Left lobe of liver (tissue), 2 donors: ENCODE measurements at places on chromosomes 2 and 18. TPM values are rescaled to one million over a fixed set of nuclear protein-coding genes. Genes with fewer than 3 reads are reported as not detected.

Gene MEP1B
- total RNA-seq = 1.3 TPM

- no peak for DNase-seq
These were observed 189.6 kb upstream of the SP5 start for GRCh38 chr2:170525566-170525900.

Gene DSG1
- total RNA-seq = 2.5 TPM

GRCh38 chr2:72144632-72145288 is 2.9 kb downstream of the CYP26B1 start:
- peak; percentile 76 for DNase-seq

DNA sequence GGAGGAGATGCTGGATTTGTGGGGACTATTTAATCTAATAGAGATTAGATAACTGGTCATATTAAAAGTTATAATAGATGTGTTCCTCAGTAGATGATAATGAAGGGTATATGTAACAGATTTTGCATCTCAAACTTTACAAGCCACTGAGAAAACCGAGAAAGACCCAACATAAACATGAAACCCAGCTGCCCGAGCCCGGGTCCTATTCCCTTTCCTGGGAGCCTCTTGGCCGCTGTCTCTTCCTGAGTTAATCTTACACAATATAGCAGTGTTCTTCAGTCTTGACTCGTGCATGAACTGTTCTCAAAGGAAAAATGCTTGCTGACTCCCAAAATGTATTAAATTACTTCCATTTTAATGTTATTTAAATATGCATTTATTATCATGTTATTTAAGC is 94.5 kb downstream of the COPS8 start:
- DNase-seq = no peak

DNA sequence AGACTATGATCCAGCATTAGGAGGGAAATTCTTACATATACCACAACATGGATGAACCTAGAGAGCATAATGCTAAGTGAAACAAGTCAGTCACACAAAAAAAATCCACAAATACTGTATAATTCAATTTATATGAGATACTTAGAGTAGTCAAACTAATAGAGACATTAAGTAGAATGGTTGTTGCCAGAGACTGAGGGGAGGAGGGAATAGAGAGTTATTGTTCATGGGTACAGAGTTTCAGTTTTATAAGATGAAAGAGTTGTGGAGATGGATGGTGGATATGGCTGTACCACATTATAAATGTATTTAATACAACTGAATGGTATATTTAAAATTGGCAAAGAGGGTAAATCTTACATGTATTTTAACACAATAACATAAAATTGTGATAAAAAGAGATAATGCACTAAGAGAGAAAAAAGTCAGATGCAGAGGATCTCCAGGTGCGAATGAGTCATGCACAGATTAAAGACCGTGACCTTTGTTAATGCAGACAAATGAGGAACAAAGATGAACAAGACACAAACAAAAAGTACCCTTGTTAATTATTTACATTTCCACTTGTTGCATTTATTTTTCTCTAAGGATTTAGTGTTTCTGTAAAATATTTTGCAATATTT is 541.7 kb upstream of the MEX3C start:
- DNase-seq = no peak

DNA sequence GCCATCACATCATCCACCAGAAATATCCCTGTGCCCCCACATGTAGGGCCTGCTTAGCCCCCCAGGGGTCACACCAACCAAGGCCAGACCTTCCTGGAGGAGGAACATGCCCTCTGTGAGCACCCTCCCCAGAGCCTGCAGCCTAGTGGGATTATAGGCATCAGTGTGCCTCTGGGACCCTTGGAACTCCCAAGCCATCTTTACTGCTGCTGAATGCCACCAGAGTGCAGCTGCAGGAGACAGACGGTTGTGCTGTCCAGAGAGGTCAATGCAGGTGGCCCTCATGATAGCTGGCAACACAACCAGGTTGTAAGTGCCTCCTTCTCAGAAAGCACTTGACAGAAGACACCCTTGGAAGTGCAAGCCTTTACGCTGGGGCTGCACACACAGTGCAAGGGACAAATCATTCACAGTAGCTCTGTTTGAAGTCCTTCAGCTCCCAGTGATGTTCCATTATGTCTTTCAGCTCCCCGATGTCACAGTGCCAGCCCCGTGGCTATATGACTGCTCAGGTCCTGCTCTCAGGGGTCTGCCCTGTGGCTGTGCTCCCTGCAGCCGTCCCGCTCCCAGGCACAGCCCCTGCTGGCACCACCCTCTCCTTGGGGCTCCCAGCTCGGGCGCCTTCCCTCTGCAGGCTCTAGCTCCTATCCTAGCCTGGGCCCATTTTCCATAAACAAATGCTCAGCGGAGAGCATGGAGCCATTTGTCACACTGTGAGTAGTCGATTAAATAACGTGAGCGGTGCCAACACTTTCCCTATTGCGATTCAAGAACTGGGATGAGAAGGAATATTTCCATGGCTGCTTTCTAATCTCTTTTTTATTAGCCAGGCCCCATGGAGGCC is 65.1 kb downstream of the EDAR start:
- no peak for DNase-seq

- DNase-seq = no peak
These were observed 18.1 kb upstream of the ROCK1 start for GRCh38 chr18:21129566-21130216.

- DNase-seq = no peak
These were observed 13.0 kb downstream of the PTMA start for GRCh38 chr2:231720987-231721966.

DNA sequence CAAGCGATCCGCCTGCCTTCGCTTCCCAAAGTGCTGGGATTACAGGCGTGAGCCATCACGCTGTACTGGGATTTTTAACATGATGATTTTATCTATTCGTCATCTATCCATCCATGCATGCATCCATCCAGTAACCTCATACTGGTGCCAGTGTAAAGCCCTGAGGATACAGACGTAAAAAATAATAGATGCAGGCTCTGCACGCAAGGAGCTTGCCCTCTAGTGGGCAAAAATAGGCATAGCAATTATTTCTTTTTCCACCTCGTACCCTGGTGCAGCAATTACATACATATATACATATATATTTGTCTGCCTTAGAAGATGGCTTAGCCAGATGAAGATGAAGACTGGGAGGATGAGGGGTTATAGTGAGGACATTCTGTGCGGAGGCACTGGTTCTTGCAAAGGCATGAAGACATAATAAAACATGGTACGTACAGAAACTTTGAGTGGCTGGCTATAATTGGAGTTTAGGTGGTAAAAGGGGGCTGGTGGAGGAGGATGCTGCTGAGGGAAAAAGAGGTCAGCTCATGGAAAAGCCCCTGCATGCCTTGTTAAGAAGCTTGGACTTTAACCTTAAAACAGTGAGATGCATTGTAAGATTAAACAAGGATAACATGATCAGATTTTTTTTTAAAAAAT is 19.6 kb upstream of the RPIA start:
- DNase-seq = no peak

Gene TACR1
- 0.03 TPM for total RNA-seq

DNA sequence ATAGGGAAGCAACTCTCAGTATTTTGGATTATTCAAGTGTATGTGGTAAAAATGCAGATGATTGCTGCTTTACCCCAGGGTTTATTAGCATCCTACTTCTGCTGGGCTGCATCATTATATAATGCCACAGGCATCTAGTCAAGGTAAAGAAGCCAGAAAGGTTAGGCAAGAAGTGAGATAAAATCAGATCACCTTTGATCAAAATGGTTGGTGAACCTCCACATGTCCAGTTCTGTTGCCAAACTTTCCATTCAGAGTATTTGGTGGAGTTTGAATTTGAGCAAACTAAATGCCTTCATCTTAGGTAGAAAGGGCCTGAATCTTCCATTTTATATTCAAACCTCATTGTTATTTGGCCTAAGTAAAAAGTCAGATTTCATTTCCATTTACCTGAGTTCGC is 29.7 kb upstream of the NOSTRIN start:
- DNase-seq = no peak

GRCh38 chr2:213237787-213238186 is 46.5 kb upstream of the SPAG16 start:
- DNase-seq = no peak

GRCh38 chr2:152558158-152558984 is 158.9 kb downstream of the PRPF40A start:
- DNase-seq = no peak

DNA sequence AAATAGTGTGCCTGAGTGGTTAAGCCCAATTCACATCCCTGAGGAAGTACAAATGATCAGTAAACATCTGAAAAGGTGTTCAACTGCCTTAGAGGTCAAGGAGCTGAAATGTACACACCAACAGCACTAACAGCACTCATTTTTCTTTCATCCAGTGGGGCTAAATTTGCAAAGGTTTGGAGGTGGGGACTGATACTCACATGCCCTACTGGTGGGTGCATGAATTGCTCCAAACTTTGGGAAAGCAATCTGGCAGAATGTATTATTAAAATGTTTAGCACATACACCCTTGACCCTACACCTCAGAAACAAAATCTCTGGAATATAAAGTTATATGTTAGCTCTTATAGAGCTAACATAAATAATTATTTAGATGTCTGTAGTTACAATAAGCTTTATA is 19.0 kb upstream of the FAM178B start:
- DNase-seq = no peak

GRCh38 chr2:165173215-165173614 is 30.6 kb downstream of the SCN3A start:
- no peak for DNase-seq

GRCh38 chr2:109670556-109671411 is 56.6 kb downstream of the SOWAHC start:
- no peak for DNase-seq

DNA sequence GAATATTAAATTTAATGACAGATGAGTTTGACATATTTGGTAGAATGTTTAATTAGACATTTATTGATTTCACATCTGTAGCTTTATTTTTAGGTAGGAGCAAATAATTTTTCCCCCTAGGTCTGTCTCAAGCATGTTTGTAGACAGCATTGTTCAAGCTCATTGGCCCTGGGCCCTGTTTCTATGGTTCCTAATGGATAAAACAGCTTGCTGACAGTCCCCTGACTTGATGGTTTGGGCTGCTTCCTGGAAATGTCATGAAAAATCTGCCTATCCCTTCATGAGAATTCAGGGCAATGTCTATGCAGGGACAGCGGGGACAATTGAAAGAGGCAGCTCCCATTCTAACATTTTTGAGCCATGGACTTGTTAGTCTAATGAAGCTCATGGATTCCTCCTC is 14.6 kb upstream of the MEP1B start:
- DNase-seq = no peak

DNA sequence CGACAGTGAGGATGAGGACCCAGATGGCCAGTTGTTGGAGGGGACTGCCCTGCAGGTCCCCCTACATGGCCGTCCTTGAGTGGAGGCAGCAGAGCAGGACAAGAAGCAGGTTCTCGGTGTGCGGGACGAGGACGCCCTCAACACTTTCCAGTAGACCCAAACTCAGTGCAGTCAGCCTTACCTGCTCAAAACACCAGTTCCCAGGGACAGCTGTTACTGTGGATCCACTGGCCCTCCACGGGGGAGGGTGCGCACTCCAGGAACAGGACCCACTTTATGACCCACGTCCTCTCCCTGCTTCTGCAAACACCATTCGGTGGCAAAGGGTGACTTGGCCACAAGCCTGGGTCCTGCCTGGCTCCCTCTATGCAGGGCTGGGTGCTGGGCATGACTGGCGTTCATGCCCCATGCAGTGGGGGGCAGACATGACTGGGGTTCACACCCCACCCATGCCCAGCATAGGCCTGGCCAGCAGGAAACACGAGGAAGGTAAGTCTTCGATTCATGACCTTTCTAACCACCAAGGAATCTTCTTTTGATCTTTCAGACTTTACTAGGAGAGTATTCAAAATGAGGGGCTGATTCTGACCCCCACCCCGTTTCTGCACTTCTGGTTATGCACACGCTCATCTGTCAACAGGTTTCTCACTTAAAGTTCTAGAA is 233.7 kb downstream of the HDAC4 start:
- DNase-seq = peak; percentile 38

- DNase-seq = no peak
These were observed 298.8 kb upstream of the GCFC2 start for GRCh38 chr2:76009484-76009883.

GRCh38 chr2:112566104-112566503 is 18.3 kb upstream of the CHCHD5 start:
- no peak for DNase-seq

- DNase-seq = no peak
These were observed 46.5 kb upstream of the NFU1 start for GRCh38 chr2:69483696-69484095.

Gene ANKRD30B
- not detected for total RNA-seq

GRCh38 chr18:55866006-55866405 is 278.0 kb upstream of the TCF4 start:
- DNase-seq = no peak

GRCh38 chr2:27170581-27171337 is 22.0 kb downstream of the TCF23 start:
- DNase-seq = no peak

DNA sequence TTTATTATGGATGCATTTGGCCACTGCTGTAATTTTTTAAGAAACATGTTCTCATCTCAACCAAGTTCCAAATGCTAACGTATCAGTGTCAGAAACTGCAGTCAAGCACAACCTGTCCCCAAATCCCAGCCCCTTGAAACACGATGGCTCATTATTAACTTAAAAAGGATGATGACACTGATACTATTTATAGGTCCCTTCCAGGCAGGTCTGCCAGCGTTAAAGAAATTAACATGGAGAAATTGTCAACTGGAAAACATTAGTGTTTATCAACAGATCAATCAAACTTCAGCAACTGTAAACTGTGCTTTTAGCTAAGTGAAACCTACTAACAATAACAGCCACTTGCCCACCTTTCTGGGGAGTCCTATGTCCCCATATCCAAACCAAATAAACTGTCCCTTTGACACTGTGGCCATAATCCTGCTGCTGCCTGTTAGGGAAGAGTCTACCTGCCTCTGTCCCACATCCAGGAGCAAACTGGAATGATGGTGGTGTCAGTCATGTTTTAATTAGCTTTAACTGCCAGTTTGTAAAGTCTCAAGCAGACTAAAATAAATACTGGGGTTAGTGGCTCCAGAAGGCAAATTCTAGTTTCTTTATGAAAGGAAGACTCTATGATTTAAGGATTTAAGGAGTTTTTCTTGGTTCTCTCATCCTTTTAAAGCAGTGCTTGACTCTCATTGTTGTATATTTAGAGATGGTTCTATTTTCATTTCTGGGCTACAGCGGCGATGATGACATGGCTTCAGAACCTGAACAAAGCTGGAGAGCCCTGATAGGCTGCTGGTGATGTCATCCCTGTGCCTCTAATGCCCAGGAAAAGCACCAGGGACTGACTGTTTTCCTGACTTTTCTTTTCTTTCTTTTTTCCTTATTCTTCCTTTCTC is 583.6 kb upstream of the PIK3C3 start:
- no peak for DNase-seq

- no peak for DNase-seq
These were observed 4.3 kb upstream of the INO80C start for GRCh38 chr18:35502052-35502451.

Gene UGT1A10
- total RNA-seq = 0.45 TPM

Gene CAPN10
- total RNA-seq = 13.7 TPM

Gene INHA
- total RNA-seq = 0.20 TPM

Gene DAPL1
- not detected for total RNA-seq
